ENCODE measurements at places on chromosomes 4 and X.

DNA sequence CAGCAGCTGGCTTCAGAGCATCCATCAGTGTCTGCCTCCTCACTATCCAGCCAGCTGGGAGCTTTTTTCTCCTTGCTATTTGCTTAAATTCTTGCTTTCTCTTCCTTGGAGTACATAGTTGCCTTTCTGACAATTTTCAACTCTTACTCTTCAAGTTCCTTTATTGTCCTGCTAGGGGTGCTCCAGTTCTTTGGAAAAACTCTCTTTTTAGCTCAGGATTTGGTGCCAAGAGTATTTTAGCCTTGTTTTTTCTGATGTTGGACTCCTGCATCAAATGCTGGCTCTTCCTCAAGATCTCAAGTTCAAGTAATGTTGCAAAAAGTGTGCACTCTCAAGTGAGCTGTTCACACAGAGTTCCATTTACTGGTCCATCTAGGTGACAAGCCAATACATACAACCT is 126.4 kb downstream of the KDR start:
- peak; percentile 87 for DNase-seq

GRCh38 chrX:27555514-27555913 is 34.6 kb upstream of the DCAF8L2 start:
- peak; percentile 58 for DNase-seq

DNA sequence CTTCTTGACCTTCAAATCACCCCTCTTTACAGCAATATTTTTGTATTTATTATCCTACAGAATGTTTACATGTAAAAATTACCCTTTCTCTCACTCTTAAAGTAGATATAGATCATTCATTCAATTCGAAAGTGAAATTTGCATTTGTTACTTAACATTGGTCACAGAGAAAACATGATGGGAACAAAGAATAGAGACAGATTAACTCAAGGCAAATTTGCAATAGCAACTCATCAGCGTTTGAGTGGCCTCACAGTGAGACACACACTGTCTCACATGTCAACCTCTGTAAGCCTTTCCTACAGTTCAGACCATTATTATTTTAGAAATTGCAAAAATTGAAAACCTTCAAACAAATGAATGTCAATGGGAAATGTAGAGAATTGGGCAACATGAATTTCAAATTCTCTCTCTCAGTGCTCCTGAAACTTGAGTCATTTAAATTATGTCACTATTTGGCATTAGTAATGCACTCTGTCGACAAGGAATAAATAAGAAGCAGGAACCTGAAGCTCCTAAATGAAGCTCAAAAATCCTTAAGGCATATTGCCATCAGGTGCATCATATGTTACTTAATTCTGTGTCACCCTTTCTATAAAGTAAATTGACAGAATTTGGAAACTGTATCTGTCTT is 148.3 kb upstream of the ANXA10 start:
- DNase-seq: no peak

GRCh38 chrX:153651540-153652079 is 4.6 kb downstream of the DUSP9 start:
- DNase-seq: no peak

DNA sequence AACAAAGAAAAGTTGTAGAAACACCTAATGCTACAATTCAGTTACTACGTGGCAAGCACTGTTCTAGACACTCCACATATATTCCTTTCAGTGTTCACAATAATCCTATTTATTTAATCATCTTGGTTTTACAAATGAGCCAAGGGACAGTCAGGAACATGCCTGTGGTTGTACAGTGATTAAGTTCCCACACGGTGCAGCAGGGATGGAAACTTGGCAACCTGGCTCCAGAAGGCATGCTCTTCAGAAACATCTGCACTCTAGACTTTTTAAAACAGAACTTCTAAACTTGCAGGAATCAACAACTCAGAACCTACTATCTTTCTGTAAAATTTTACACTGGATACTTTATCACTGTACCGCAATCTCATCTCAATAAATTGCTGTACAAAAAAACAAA is 32.1 kb downstream of the TAPT1 start:
- DNase-seq: peak; percentile 70

GRCh38 chr4:5213087-5213595 is 161.9 kb downstream of the STK32B start:
- no peak for DNase-seq

DNA sequence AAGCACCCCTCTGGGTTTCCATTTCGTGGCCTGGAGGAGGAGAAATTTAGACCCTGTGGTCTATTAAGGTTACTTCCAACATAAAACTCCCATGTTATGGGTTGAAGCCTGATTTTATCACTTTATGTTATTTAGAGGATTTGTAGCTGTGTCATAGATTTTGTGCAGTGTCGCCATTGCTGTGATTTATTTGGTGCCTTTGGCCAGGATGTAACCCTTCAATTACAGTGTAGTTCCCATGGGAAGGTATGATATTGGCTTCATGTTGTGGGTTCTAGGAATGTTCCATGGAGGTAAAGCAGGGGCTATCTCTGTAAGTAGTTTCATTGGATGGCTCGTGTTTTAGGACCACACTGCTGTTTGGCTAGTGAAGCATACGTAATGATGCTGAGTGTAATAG is 58.5 kb downstream of the TMEM131L start:
- DNase-seq: no peak

Measured in choroid plexus epithelial cell (primary cell).